ENCODE measurements at places on chromosomes 12 and 14.

GRCh38 chr12:90677055-90677454 lies 277.9 kb downstream of the CCER1 start:
- DNase-seq: no peak

DNA sequence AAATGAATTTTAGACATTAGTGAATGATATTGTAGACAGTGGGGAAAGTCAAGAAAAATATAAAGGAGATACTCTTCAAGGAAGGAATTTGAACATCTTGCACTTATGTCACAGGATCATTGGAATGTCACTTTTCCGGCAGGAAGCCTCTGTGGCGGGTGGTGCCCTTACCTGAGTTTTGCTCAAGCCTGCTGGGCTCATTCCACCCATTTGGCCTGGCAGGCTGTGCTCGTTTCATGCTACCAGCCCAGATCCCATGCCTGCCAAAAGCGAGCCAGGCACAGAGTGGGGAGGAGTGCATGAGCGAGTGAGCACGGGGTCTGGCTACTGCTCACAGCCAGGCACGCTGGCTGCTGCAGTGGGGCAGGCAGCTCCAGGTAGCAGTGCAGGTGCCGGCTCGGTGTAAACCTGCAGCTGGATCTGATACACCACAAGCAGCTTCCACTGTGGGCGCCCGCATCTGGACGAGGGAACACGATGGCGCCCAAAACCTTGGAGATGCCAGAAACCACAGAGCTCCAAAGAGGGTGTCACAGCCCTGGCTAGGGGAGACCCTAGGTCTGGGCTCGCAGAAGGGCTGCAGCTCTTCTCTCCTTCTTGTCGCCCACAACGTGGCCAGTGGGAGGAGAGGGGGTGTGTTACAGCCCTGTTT lies 28.7 kb upstream of the YAF2 start:
- no peak for DNase-seq

DNA sequence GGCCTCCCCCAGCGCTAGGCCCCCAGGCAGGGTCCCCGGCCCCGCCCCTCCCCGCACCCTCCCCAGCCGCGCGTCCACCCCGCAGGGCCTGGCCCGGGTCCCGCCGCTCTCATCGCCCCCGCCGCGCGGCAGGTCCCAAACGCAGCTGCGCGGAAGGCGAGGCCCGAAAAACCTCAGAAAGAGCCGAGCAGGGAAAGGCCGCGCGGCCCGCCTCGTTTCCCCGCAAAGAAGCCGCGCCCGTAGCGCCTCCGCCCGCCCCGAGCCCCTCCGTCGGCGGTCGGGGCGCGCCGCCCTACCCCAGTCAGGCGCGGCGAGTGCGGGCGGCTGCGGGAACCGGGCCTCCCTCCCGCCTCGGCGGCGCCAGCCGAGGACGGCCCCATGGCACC lies 324 bp downstream of the POLE start:
- DNase-seq: no peak

- DNase-seq: no peak
Observed at GRCh38 chr12:44405297-44405696, 470.8 kb downstream of the NELL2 start.

DNA sequence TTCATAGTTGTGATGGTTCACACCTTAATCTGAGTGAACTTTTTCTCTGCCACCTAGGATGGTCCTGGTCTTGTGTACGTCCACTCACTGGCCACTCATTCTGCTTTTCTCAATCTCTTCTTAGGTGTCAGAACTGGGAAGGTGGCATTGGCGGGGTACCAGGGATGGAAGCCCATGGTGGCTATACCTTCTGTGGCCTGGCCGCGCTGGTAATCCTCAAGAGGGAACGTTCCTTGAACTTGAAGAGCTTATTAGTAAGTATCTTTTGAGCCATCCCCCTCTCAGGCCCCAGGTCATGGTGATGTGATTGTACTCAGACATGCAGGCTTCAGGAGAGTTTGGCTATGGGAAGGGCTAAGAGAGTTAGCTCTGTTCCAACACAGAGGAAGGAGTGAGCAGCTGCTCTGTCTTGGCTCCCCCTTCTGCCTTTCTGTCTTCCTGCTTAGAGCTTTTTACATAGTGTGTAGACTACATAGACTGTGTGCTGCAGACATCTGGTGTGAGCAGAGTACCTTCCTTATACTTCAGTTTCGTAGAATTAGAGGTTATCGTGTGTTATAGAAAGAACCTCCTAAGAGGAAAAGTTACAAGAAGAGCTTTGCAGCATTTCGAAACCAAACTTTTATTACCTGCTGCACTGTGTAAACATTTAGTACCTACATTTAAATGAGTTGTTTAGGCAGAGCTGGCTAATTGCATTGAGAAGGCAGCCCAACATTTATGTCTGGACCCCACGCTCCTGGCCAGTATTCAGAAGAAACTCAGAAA lies 54.2 kb downstream of the FNTB start:
- no peak for DNase-seq

GRCh38 chr12:13196130-13196921 lies at the start of gene EMP1:
TSS of gene EMP1 (plus strand) at chr12:13196726. CDS start at chr12:13211511, 14,785 bp downstream.
- peak; percentile 98 for DNase-seq

DNA sequence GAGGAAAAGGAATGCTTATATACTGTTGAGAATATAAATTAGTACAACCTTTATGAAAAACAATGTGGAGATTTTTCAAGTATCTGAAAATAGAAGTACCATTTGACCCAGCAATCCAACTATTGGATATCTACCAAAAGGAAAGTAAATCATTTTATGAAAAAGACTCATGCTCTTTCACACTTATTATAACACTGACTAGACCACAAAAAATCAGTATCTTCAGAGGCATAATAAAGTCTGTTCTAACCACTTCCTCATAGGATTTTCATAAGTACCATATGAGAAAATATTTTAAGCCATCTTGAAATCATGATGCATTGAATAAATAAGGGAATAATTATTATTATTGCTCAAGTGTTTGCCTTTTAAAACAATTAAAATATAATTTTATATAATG lies 90.8 kb downstream of the SLCO1B1 start:
- no peak for DNase-seq

DNA sequence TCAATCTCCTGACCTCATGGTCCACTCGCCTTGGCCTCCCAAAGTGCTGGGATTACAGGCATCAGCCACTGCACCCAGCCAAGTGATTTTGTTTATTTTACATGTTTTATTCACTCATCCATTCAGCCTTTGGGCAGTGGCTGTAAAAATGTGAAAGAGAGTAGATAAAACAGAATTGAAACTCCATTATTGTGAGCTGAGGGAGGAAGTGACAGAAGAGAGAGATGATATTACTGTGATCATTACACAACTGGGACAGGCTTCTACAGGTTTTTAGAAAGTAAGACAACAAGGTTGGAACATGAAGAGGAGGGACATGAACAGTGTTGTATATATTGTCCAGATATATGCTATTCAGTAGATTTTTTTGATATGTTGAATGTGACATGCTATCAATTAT lies 25.0 kb downstream of the CREBL2 start:
- DNase-seq: no peak

GRCh38 chr14:87866116-87866515 lies 126.9 kb downstream of the GALC start:
- DNase-seq: no peak

Measured in vagina (tissue), 2 donors.